ENCODE measurements at places on chromosomes 3 and 15.

DNA sequence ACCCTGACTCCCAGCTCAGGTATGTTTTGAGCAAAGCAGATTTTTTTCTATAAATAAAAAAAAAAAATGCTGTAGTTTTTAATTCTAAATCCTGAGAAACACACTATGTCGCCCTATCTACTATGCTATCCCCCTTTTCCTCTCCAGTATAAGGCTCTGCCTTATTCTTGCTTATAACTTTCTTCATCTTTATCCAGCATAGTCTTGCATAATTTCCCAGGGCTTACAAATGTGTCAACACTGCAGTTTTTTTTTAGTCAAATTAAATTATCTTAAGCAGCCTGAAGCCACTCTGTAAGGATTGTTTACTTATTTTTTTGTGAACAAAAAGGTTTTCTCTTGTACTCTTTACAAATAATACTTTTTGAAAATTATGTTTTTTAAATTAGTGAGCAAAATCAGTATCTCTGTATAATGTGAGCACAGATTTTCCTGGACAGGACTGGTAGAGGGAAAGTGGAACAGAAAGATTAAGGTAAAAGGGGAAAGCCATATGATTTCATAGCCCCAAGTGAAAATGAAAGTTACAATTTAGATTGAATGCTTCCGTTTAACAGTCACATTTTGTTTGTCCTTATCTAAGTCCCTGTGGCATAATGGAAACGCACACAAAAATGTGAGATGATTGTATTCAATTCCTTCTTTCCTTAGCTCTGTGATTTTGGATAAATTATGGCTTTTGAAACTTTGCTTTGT is 5.6 kb upstream of the PYDC2 start:
- DNase-seq: no peak

- DNase-seq: no peak
Observed at GRCh38 chr3:125143982-125144652, 68.4 kb downstream of the SLC12A8 start.

DNA sequence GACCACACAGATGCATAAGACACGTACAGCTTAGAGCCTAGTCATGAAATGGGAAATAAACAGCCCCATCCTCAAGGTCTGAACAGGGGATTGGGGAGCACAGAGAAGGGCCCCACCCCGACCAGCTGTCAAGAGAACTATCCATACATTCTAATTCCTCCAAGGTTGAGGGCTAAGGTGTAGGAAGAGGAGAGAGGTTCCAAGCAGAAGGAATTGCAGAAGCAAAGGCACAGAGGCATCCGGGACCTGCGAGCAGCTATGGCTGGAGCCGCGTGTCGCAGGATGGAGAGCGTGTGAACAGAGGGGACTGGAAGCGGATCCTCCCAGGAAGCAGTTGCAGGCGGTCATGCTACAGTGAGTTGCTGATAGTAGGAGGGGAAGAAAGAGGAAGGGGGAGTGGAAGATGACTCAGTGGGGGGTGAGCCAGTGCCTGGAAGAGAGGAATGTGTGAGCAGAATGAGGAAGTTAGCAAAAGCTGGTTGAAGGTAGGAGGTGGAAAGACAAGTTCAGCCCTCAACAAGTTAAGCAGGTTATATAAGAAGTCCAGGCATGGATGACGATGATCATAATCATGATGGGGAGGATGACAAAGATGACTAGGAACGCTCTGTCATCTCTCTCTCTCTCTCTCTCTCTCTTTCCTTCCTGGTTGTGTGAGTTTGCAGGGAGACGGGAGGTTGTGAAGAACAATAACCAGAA is 89.7 kb downstream of the LIPC start:
- no peak for DNase-seq

- DNase-seq: no peak
Observed at GRCh38 chr3:114973536-114973935, 173.6 kb downstream of the ZBTB20 start.

GRCh38 chr15:50209809-50210208 is 27.8 kb downstream of the SLC27A2 start:
- no peak for DNase-seq

DNA sequence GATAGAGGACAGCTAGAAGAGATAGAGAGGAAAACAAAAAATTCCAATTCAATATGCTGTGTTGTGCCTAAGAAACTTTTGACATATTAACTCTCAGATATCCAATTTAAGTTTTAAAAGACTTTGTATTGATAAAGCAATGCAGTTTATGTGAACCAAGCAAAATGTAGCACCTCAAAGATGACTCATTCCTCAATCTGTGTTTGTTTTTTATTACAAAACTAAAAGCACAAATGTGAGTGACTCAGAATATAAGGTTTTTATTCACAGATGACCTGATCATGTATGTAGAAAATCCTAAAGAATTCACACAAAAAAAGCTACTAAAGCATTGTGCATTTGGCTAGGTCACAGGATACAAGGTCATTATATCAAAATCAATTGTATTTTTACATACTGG is 11.1 kb downstream of the HCLS1 start:
- DNase-seq: no peak

GRCh38 chr15:96340348-96340597 is 9.8 kb downstream of the NR2F2 start:
- DNase-seq: no peak

GRCh38 chr3:151871639-151872468 is 1.6 kb upstream of the SUCNR1 start:
- no peak for DNase-seq

DNA sequence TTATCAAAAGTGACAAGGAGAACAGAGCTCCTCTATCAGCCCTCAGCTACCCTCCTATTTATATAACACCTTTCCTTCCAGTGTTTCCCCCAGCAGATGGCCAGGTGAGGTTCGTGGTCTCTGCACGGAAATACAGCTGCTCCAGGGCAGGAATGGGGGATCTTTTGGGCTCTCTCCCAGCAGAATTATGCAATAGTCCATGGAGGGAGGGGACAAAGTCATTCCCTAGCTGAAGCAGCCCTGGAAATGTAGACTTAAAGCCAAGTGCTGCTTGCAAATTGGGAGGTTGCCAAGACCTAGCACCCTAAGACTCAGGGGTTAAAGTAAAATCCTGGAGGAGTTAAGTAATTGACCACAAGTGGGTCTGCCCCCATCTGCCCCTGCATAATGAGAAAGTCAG is 256.3 kb downstream of the LRTM1 start:
- no peak for DNase-seq

- no peak for DNase-seq
Observed at GRCh38 chr3:8366219-8366810, 135.3 kb upstream of the LMCD1 start.

- DNase-seq: no peak
Observed at GRCh38 chr15:33698126-33698525, 270.2 kb upstream of the CHRM5 start.

DNA sequence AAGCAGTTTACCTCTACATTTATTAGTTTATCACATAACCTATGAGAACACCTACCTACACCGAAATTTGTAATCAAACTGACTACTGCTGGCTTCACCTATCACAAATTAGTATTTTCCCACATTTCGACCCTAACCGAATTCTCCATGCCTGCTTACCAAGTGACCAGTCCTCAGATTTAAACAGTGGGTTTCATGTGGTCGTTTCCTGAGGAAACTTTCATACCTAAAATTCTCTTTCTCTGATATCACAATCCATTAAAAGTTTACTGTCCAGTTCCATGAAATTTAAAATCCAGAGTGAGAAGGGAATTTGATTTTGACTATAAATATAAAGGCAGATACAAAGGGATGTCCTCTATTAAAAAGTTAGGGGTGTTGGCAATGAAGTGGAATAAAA is 1.9 kb downstream of the PLOD2 start:
- DNase-seq: no peak

- DNase-seq: no peak
Observed at GRCh38 chr15:89198934-89199333, 22.4 kb downstream of the RLBP1 start.

DNA sequence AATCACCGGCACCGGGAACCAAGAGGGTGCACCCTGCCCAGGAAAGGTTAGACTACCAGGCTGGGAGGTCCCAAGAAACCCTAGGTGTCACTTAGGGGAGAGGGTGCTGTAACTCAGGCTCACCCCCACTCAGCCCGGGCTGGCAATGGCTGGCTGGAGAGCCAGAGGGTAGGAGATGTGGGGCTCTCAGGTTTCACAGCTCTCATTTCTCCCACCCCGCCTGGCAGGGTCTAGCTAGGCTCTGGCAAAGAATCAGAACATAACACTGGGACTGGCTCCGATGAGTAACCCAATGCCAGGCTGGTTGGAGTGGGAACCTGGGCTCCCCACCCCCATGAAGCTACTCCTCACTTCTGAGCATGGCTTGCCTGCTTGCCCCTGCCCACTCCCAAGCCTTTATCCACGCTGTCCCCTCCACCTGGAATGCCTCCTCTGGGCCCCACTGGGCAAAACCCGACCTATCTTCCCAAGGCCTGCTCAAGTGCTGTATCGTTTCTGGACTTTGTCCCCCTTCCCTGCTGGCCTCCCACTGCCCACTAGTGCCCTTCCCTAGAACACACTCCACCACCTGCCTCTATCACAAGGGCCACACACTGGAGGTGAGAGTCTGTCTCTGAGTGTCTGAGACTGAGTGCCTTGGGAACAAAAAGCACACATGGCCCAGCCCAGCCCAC is 2.0 kb downstream of the CIB2 start:
- no peak for DNase-seq

DNA sequence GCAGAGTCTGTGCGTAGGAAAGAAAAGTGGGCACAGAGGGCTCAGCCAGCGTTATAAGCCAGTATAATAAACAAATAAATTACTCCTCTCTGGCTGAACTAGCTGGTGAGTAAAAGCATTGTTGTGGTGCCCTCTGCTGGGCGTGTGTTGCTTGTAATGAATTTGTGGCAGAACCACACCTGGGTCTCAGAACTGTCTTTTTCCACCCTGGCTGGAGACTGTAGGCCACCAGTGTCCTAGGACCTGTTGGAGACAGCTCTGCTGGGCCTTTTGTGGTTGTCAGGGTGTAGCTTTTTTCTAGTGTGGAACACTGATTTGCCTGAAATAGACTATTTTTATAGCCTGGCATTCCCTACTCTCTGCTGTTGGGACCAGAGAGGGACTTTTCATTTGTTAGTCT is 130.5 kb upstream of the EIF1B start:
- peak; percentile 56 for DNase-seq

- no peak for DNase-seq
Observed at GRCh38 chr3:85254738-85255137, 295.9 kb downstream of the CADM2 start.

- no peak for DNase-seq
Observed at GRCh38 chr3:152621006-152621868, 213.7 kb upstream of the P2RY1 start.

DNA sequence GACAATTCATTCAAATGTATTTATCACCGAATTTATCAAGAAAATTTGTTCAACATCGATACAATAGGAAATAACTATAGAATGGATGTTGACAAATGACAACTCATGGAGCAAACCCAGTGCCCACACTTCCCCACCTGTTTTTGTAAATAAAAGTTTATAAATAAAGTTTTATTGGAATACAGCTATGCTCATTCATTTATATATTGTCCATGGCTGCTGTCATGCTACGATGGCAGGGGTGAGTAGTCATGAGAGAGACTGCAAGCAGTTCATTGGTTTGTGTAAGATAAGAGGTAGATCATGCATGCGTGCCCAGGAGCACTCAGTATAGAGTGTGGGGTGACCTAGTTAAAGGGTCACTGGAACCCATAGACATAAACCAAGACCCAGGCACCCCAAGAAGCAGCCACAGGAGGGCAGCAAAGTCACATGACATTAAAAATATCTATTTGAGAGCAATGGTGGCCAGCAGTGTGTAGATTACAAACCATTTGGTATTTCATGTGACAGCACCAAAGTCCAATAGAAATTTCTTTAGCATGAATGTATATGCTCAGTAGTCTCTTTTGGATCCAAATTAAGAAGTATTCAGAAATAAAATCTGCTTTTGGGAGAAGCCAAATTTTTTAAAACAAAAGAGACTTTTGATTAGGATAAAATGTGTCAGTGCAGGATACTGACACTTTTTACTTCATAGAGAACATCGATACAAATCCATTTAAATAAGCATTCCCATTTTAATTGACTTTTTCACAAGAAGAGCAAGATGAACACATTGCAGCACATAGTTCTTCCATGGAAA is 794.8 kb downstream of the MCTP2 start:
- DNase-seq: no peak

- no peak for DNase-seq
Observed at GRCh38 chr3:188559072-188559429, 405.1 kb downstream of the LPP start.

All from stimulated activated CD4-positive, alpha-beta T cell treated with anti-CD3 and anti-CD28 coated beads, Interleukin-4, amount 100 ng/mL, for 1 hour (primary cell).